Suprapubic skin (tissue), 4 donors: ENCODE measurements at places on chromosomes 3 and 15.

DNA sequence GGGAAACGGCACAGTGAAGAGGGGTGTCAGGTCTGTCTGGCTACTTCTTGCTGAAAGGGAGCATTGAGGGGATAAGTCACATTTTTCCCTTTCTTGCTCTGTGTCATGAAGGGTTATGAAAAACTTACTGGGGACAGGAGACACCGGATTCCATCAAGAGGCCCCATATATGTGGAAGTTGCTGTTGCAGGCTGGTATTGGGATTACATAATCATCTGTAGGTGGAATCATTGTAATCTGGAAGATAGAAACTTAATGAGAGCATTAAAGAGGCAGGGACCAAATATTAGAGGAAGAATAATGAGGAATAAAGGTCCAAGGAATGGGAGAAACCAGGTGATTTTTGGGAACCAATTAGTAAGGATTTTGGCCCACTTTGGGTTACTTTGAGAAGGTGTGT is 4.2 kb upstream of the TCAIM start:
- H3K27ac ChIP-seq, result no peak overlapping the region
- H3K36me3 ChIP-seq, result no peaks in the 10 kb centered on the region
- peaks cover 10% of the 10 kb centered on the region for H3K4me1 ChIP-seq

DNA sequence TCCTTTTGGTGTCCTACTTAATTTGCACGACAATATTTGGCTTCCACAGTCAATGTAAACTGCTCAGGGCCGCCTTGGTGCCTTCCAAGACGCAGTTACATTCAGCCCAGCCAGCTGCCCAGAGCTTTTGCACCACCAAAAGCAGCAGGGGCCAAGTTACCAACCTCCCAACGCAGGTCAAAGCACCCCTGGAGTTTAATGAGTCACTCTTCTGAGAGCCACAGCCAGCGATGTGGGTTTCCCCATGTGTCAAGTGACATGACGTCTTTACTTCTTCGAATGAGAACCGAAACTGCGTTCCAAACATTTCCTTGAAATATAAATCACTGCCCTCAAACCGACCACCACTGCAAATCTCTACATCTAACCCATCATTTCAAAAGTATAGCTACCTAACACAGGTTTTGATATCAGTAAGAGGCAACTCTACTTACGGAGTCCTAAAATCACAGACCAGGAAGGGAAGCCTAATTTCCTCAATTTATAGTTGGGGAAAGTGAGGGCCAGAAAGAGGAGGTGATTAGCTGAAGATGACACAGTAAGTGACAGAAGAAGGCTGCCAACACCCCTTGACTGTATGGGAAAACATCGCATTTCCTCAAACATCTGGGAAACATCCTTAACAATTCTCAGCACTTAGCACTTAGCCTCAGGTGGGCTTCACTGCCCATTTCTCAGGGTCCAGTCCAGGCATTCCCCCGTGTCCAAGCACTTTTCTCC is 24.5 kb downstream of the MB21D2 start:
- H3K4me3 ChIP-seq, result peak overlapping the region; percentile 5

DNA sequence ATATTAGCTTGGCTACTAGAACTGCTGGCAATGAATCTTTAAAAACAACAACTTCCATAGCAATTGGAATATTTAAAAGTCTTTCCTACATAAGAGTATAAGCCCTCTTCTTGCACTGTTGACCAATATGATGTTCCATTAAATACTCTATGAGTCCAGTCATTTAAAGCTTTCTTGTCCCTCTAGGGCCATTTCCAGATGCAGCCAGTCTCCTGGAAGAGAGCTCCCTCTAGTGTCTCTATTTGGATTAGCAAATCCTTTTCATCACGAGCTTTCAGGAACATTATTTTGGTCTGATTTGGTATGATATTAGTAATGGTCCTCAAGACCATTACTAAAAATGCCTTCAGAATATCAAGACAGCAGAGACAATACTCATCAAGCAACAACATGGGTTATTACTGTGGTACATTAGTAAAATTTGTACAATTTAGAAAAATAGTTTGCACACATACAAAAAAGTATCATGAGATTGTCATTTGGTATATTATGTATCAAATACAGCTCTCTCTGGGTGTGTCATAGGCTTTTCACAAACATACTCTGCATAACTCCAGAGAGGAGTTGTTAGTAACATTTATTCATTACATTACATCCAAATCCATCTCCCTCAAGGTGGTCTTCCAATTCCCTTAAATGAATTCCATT is 101.3 kb downstream of the DPH6 start:
- no peak overlapping the region for H3K27ac ChIP-seq
- no peak for DNase-seq
- peaks cover 2% of the 10 kb centered on the region for H3K36me3 ChIP-seq
- no peak overlapping the region for H3K4me3 ChIP-seq
- H3K4me1 ChIP-seq, result no peaks in the 10 kb centered on the region

GRCh38 chr15:26259581-26259980 is 396.5 kb upstream of the ATP10A start:
- no peak for DNase-seq
- H3K36me3 ChIP-seq, result no peaks in the 10 kb centered on the region
- no peak overlapping the region for H3K27ac ChIP-seq

DNA sequence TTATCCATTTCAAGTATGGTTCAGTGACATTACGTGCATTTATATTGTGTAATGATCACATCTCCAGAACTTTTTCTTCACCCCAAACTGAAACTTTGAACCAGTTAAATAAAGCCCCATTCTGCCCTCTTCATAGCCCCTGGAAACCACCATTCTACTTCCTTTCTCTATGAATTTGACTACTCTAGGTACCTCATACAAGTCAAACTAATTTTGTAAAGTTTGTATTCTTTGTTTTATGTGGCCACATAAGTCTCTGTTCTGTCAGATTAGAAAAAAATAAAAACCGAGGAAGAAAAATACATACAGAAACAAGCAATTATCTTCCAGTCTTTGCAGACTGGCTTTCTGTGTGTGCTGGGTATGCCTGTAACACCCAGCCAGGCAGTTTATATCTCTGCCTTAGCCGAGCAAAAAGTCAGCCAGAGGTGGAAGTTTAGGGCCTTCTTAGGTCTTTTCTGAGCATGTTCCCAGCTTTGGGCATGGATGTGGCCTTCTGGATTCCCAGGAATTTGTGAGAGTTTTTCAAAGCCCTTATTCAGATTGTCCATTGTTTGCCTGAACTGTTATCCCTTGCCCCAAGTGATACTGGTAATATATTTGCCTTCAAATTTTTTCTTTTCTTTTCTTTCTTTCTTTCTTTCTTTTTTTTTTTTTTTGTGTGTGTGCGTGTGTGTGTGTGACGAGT is 6.0 kb upstream of the GRAMD1C start:
- H3K4me3 ChIP-seq, result no peak overlapping the region
- no peak for DNase-seq
- H3K27me3 ChIP-seq, result no peaks in the 10 kb centered on the region
- no peaks in the 10 kb centered on the region for H3K4me1 ChIP-seq

DNA sequence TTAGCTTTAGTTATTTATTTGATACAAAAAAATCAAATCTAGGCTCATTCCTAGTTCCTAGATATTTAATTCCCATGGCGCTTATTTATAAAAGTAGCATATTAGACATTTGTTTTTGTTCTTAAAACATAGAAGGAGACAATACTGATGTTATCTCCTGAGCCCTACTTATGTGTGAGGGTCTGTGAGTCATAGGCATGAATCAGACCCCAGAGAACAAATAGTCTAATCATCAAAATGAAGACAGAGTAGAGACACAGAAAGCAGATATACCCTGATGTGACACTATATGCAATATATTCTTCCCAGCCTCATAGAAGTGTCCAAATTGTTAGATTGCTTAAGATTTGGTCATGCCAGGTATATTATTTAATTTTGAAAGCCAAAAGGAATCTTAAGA is 44.9 kb downstream of the PEX5L start:
- H3K36me3 ChIP-seq, result no peaks in the 10 kb centered on the region
- no peaks in the 10 kb centered on the region for H3K27me3 ChIP-seq
- no peak overlapping the region for H3K4me3 ChIP-seq
- no peak overlapping the region for H3K27ac ChIP-seq

GRCh38 chr3:12856626-12857025 is 15.3 kb upstream of the RPL32 start:
- no peaks in the 10 kb centered on the region for H3K4me1 ChIP-seq
- H3K4me3 ChIP-seq, result no peak overlapping the region
- no peaks in the 10 kb centered on the region for H3K27me3 ChIP-seq
- H3K36me3 ChIP-seq, result no peaks in the 10 kb centered on the region
- DNase-seq, result no peak

GRCh38 chr15:100571592-100572167 is 30.3 kb downstream of the LINS1 start:
- H3K27ac ChIP-seq, result no peak overlapping the region
- peaks cover 16% of the 10 kb centered on the region for H3K36me3 ChIP-seq
- no peak for DNase-seq
- H3K4me1 ChIP-seq, result peaks cover 16% of the 10 kb centered on the region
- H3K4me3 ChIP-seq, result no peak overlapping the region

DNA sequence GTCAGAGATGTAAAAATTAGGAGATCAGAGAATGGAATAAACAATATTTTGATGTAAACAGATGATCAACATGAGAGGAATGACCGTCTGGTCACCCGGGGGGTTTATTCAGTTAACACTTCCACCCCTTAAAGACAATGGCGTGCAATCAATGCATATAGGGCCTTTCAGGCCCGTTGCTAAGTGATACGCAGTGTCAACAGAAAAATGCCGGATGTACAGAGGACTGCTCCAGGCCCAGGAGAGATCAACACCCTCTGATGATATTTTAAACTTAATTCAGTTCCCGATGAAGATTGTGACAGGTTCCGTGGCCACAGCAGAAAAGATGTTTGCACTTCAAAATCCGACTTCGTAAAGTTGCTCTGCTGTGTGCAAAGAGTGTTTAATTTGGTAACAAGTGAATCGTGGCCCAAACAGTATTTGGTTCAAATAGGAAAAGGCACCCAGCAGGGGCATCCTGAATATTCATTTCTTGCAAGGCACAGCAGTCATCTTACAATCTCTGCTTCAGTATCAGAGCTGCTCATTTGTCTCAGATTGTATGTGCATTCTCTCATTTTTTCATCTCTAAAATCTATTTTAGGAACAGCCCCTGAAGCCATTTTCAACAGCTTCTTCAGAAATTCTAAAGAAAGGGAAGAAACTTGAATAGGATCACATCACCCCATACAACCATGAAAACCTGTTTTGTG is 72.6 kb downstream of the FOXB1 start:
- no peak overlapping the region for H3K4me3 ChIP-seq
- H3K4me1 ChIP-seq, result no peaks in the 10 kb centered on the region
- DNase-seq, result no peak
- H3K27ac ChIP-seq, result no peak overlapping the region
- no peaks in the 10 kb centered on the region for H3K27me3 ChIP-seq

DNA sequence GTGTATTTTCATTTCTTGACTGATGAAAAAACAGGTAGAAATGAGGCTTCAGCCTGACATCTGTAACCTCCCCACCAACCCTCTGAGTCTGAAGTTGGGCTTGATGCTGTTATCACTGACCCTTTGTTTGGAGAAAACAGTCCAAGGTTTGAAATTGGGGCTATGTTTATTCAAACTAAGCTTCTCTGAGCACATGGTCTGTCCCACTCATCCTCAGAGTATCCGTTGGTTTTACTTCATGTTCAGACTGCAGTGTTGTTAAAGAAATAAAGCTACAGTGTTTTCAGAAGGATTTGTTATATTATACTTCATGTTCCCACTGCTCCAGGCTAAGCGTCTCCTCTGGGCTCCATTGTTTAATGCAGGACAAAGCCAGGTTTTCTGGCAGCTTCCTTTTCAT is 6.0 kb downstream of the MAPKBP1 start:
- no peaks in the 10 kb centered on the region for H3K27me3 ChIP-seq
- no peaks in the 10 kb centered on the region for H3K36me3 ChIP-seq

GRCh38 chr15:74265046-74265639 is 29.0 kb downstream of the CCDC33 start:
- no peaks in the 10 kb centered on the region for H3K36me3 ChIP-seq
- no peak overlapping the region for H3K27ac ChIP-seq
- no peak for DNase-seq

GRCh38 chr15:79523266-79523665 is 91.1 kb downstream of the MINAR1 start:
- H3K36me3 ChIP-seq, result no peaks in the 10 kb centered on the region
- no peak for DNase-seq
- H3K4me1 ChIP-seq, result no peaks in the 10 kb centered on the region

- H3K27ac ChIP-seq, result no peak overlapping the region
- H3K4me3 ChIP-seq, result no peak overlapping the region
- peaks cover 35% of the 10 kb centered on the region for H3K27me3 ChIP-seq
- no peak for DNase-seq
Measured at GRCh38 chr3:195751560-195751959, 30.8 kb downstream of the MUC20 start.

- peak overlapping the region; percentile 92 for H3K4me3 ChIP-seq
- H3K36me3 ChIP-seq, result no peaks in the 10 kb centered on the region
- no peak overlapping the region for H3K27ac ChIP-seq
- no peak for DNase-seq
- H3K4me1 ChIP-seq, result peaks cover 82% of the 10 kb centered on the region
- H3K27me3 ChIP-seq, result no peaks in the 10 kb centered on the region
Measured at GRCh38 chr3:44974416-44974815, 1.6 kb downstream of the ZDHHC3 start.

DNA sequence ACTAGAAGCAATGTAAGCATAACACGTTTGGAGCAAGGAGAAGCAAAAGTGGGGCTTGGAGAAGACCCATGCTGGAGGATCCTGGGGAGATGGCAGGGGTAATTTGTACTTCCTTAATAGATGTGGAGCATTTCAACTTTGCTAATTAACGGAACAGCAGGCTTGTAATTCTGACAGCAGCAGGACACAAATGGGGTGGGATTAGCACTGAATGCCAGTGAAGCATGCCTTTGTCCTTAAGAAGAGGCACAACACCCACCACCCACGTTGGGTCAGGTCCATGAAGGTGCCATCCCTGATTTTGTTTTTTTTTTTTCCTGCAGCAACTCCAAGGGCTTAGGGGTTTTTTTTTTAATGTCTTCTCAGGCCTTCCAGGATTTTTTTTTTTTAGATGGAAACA is 231.9 kb upstream of the ROPN1 start:
- no peak for DNase-seq
- H3K36me3 ChIP-seq, result no peaks in the 10 kb centered on the region
- H3K4me3 ChIP-seq, result no peak overlapping the region
- no peaks in the 10 kb centered on the region for H3K4me1 ChIP-seq
